ENCODE measurements at places on chromosomes 2 and 18.
A peak's percentile ranks its signal among the peaks of the same experiment; 100 is the strongest.

- no peak overlapping the region for H3K4me3 ChIP-seq
- DNase-seq, result no peak
- H3K27me3 ChIP-seq, result no peaks in the 10 kb centered on the region
- H3K4me1 ChIP-seq, result peaks cover 4% of the 10 kb centered on the region
Measured at GRCh38 chr2:1049691-1050090, 99.0 kb downstream of the SNTG2 start.

DNA sequence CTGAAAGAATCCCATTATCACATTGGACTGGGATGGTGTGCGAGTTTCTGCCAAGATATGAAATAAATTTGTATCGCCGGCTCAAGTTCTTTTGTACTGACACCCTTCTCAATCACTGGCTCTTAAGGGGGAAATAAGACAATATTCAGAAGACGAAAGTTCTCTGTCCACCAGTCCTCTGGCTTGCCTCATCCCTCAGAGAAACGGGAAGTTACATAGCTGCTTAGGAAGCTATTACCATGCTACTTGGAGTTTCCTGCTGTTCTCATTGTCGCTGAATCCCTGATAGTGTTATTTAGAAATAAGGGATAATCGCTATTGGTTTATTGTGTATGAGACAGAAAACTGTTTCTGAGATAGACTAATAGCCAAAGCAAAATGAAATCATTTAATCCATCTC is 205.0 kb upstream of the ZNF521 start:
- no peak overlapping the region for H3K4me3 ChIP-seq
- H3K4me1 ChIP-seq, result no peaks in the 10 kb centered on the region
- H3K36me3 ChIP-seq, result no peaks in the 10 kb centered on the region
- no peaks in the 10 kb centered on the region for H3K27me3 ChIP-seq

DNA sequence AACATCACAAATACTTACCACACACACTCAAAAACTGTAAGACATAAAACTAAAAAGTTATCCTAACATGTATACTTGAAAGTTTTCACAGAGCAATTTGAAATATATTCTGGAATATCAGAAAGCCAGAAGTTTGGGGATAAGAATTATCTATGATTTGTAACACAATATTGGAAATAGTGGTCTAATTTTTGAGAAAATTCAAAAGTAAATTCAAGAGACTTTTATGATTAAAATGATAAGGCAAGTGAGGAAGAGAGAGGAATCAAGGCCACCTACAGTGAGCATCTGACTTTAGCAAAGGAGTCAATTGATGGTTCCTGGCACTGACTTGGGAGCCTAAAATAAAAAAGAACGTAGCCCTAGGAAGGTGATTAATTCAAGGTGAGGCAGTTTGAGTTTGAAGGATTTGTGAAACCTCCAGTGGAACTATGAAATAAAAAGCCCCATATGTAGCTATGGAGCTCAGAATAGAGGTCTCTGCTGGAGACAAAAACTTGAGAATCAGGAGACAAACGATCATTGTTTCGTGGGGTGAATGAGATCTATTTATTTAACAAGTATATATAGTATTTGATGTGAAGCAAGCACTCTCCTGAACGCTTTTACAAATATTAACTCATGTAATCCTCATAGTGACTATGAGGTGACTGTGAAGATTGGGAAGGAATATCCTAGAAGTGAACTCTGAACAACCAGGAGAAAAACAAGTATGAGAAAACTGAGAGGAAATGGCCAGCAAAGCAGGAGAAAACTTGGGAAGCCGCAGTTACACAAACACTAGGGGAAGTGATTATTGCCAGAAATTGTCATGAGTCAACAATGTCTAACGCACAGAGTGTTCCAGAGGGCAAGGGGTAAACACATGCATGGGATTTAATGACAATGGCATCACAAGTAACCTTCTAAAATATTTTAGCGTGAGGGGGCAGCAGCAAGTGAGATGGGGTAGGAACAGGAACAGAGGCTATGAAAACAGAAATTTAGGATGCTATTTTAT is 12.8 kb downstream of the TFPI start:
- no peaks in the 10 kb centered on the region for H3K4me1 ChIP-seq
- no peaks in the 10 kb centered on the region for H3K27me3 ChIP-seq

DNA sequence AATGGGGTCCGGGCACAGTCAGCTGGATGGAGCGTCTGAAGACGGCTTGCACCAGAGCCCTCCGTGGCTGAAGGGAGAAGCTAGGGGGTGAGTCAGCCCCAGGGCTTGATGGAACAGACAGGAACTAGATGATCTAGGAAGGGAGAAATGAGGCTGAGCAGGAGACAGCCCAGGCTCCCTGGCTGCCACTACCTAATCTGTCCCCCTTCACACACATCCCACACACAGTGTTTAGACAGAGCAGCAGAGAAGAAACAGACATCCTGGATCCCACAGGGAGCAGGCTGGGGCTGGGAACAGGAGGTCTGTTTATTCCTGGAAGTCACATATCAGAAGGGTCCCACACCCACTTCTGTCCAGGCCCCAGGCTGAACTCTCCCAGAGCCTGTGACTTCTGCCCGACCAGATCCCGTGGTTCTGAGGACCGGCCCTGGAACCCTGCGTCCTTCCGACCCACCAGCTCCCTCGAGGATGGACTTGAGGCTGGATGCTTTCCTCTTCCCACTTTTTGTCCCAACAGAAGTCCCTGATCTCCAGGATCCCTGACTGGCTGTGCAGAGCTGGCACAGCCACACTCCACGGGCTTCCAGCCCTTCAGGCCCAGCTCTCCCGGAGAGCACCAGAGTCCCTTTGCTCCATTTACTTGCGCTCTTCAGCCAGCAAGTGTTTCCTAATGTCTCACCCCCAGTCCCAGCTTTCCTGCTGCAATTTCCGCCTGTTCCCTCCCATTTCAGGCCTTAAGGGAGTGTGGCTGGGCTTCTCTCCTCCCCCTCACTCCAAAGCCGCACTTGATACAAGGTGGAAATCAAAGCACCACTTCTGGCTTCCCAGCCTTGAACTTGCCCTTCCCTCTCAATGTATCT is 1.5 kb upstream of the GPBAR1 start:
- peak overlapping the region; percentile 90 for H3K27ac ChIP-seq
- DNase-seq, result no peak
- no peaks in the 10 kb centered on the region for H3K27me3 ChIP-seq
- H3K36me3 ChIP-seq, result peaks cover 33% of the 10 kb centered on the region

GRCh38 chr2:147082850-147083522 is 761.8 kb upstream of the ACVR2A start:
- H3K36me3 ChIP-seq, result no peaks in the 10 kb centered on the region
- no peaks in the 10 kb centered on the region for H3K4me1 ChIP-seq
- H3K27me3 ChIP-seq, result peaks cover 3% of the 10 kb centered on the region
- DNase-seq, result peak; percentile 28
- H3K27ac ChIP-seq, result no peak overlapping the region

DNA sequence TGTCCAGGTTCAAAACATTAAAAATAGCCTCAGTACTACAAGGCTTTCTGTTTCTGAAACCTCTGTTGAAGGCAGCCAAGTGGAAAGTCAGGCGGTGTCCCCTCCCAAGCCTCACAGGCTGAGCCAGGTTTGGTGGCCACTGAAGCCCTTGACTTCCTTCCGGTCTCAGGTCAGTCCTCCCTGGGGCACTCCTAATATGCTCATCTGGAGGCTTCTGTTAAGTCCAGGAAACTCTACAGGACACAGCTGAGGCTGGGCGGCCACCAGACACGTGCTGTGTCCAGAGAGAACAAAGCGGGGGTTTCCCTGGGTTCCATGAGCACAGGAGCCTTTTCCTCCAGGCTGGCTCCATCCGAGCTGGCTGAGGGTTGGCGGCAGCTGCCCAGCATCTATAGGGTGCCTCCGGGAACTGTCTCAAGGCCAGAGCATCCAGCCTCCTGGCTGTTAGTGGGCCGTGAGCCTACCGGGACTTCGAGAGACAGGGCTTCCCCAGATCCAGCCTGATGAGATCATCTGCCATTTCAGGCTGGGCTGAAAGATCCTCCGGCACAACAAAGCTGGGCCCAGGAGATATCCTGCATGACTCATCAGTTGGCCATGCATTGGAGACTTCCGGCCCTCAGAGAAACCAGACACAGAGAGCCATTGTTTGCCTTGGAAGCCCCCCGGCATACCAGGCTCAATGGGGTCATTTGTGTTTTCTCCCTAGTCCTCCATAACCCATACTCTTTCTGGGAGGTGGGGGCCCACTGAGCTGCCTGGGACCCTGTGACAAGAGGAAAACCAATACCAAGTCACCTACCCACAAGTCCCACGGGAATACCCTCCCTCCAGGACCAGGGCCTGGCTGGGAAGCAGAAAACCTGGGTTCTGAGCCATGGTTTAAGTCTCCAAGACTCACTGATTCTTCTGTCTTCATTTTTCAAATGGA is 71.7 kb downstream of the HS1BP3 start:
- H3K27ac ChIP-seq, result no peak overlapping the region
- no peak overlapping the region for H3K4me3 ChIP-seq
- no peaks in the 10 kb centered on the region for H3K27me3 ChIP-seq
- no peaks in the 10 kb centered on the region for H3K36me3 ChIP-seq
- peaks cover 16% of the 10 kb centered on the region for H3K4me1 ChIP-seq

DNA sequence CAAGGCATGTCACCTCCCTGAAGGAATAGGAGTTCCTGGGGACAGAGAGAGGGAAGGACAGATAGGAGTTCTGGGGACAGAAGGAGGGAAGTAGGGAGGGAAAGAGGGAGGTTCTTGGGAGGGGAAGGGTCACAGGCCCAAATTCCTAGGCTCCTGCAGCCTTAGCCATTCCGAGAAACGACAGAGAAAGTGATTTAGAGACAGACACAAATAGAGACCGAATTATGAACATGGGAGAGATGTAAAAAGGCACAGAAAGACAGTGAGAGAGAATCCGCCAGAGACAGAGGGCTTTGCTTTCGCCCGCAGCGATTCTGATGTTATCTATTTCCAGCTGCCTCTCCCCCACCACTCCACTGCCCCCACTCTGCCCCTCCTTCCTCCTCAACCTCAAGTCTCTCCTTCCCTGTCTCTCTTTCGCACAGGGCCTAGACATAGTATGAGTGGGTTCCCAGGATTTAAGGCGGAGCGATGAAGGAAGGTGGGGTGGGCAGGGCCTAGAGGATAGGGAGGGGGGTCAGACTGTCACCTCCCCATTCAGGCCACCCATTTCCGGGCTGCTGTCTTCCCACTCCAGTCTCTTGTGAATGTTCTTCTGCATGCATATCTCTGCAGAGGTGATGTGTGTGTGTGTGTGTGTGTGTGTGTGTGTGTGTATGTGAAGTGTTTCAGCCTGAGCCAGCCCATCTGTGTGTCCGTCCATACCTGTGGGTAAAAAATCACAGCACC is 3.3 kb upstream of the WNT6 start:
- H3K27ac ChIP-seq, result peak overlapping the region; percentile 35
- H3K27me3 ChIP-seq, result peaks cover 80% of the 10 kb centered on the region
- no peak for DNase-seq

DNA sequence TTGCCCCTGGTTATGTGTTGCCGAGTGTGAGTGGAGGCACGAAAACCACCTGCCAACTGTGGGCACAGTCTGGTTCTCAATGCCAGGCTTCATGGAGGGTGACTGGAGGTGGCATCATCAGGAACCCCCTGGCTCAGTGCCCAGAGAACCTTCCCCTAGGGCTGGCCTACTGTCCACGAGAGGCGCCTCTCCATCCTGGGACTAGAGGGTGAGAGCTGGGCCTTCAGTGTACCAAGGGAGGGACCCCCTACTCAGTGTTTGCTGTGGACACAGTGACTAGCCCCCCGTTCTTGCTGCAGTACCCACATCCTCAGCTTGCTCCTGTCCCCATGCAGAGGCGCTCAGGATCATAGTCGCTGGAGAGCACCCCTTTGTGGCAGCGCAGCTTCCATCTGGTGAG is 202.6 kb downstream of the HDAC4 start:
- DNase-seq, result no peak
- no peaks in the 10 kb centered on the region for H3K27me3 ChIP-seq
- H3K4me1 ChIP-seq, result peaks cover 7% of the 10 kb centered on the region

- H3K4me3 ChIP-seq, result no peak overlapping the region
- no peaks in the 10 kb centered on the region for H3K27me3 ChIP-seq
- DNase-seq, result no peak
- no peaks in the 10 kb centered on the region for H3K36me3 ChIP-seq
- no peaks in the 10 kb centered on the region for H3K4me1 ChIP-seq
Measured at GRCh38 chr2:51247252-51247805, 215.4 kb upstream of the NRXN1 start.

GRCh38 chr2:205463466-205464025 is 218.8 kb upstream of the NRP2 start:
- H3K27ac ChIP-seq, result no peak overlapping the region
- H3K4me3 ChIP-seq, result no peak overlapping the region
- no peak for DNase-seq
- no peaks in the 10 kb centered on the region for H3K27me3 ChIP-seq

DNA sequence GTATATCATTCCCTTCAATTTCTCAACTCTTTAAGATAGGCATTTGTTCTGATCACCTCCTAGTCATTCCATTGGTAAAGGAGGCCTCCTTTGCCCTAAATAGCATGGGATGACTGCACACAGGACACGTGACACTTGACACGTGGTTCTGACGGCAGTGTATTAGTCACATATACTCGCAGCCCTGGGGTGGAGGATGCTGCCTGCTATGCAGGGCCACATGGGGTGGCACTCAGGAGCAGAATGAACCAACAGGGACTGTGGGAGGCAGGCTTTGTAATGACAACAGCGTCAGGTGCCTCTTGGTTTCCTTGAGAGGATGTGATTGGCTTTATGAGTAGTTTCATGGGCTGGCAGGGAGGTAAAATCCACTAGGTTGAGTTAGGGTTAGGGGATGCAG is 9.3 kb upstream of the KCNS3 start:
- peaks cover 30% of the 10 kb centered on the region for H3K27me3 ChIP-seq
- no peak overlapping the region for H3K4me3 ChIP-seq
- no peak overlapping the region for H3K27ac ChIP-seq
- no peak for DNase-seq

DNA sequence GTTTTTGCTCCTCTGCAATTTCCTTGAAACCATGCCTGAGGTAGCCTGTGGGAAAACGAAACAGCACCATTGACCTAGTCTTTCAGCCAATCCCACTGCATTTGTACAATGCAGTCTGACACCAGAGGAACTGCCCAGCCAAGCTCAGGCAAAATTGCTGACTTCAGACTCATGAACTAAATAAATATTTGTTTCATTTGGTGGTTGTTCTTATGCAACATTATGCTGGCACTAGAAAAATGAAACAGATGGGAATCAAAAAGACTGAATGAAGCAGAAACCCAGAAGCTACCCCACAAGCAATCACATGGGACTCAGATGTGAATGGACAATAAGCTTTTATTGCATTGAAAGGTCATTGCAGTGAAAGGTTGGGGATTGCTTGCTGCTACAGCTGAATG is 1.7 kb downstream of the NAT8 start:
- no peak for DNase-seq
- H3K27me3 ChIP-seq, result peaks cover 16% of the 10 kb centered on the region
- H3K36me3 ChIP-seq, result peaks cover 2% of the 10 kb centered on the region
- no peak overlapping the region for H3K27ac ChIP-seq

- H3K27me3 ChIP-seq, result peaks cover under 1% of the 10 kb centered on the region
- no peak overlapping the region for H3K27ac ChIP-seq
- peaks cover 28% of the 10 kb centered on the region for H3K4me1 ChIP-seq
- H3K36me3 ChIP-seq, result no peaks in the 10 kb centered on the region
Measured at GRCh38 chr2:160651416-160652200, 158.0 kb upstream of the RBMS1 start.

GRCh38 chr2:181959508-181959907 is 26.1 kb upstream of the PPP1R1C start:
- no peaks in the 10 kb centered on the region for H3K4me1 ChIP-seq
- H3K36me3 ChIP-seq, result no peaks in the 10 kb centered on the region
- no peak for DNase-seq

- no peak overlapping the region for H3K4me3 ChIP-seq
- DNase-seq, result no peak
- peaks cover 15% of the 10 kb centered on the region for H3K27me3 ChIP-seq
- no peaks in the 10 kb centered on the region for H3K4me1 ChIP-seq
- no peaks in the 10 kb centered on the region for H3K36me3 ChIP-seq
- H3K27ac ChIP-seq, result no peak overlapping the region
Measured at GRCh38 chr2:66495788-66496640, 61.1 kb downstream of the MEIS1 start.

GRCh38 chr2:68878071-68878711 is 7.0 kb upstream of the BMP10 start:
- DNase-seq, result no peak
- no peak overlapping the region for H3K4me3 ChIP-seq
- no peaks in the 10 kb centered on the region for H3K36me3 ChIP-seq
- no peaks in the 10 kb centered on the region for H3K4me1 ChIP-seq
- peaks cover 10% of the 10 kb centered on the region for H3K27me3 ChIP-seq

Measured in naive thymus-derived CD8-positive, alpha-beta T cell (primary cell).